Karpas-422 (cell line): ENCODE measurements at places on chromosomes 7 and 10.

- DNase-seq, result peak; percentile 80
These were observed 674 bp upstream of the OSBPL3 start for GRCh38 chr7:24980534-24981170.

GRCh38 chr7:37354656-37355131 lies 94.0 kb downstream of the ELMO1 start:
- DNase-seq, result no peak

GRCh38 chr7:150754951-150755350 lies 17.7 kb downstream of the GIMAP5 start:
- no peak for DNase-seq

GRCh38 chr10:47452495-47453140 lies 31.3 kb downstream of the ANXA8 start:
- no peak for DNase-seq

- no peak for DNase-seq
These were observed 88.9 kb downstream of the GTF2IRD1 start for GRCh38 chr7:74542558-74543117.

- DNase-seq, result peak; percentile 90
These were observed at the start of gene ZNF239 for GRCh38 chr10:43574001-43574892. Gene ZNF239 (minus strand): TSS chr10:43574616. CDS start chr10:43558079, 16,537 bp downstream.

DNA sequence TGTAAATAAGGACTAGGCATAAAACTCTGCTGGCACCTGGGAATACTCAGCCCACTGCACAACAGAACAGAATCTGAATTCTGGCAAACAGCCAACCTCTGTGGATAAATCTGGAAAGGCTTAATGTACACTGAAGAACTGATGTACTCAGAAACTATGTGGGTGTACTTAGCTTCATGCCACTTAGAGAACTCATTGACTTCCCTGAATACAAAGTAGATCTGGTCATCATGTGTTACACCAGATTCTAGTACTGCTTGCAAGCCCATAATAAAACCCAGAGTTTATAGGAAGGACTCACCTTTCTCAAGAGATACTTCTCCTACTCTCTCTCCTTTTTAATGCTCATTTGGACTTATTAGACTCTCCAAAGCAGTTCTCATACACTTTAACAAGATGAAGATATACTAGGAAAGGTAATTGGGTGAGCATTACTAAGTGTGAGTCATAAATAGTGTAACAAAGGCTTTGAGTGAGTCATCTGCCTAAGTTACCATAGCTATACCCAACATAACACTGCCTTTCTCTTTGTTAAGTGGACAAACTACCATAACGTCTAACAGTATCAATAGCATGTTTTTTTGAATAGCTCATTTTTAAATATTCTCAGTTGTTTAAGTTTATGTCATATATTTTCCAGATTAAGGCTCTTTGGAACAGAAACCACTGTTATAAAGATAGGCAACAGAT lies 309.1 kb downstream of the MDFIC start:
- no peak for DNase-seq

GRCh38 chr7:116316838-116317628 lies 106.7 kb downstream of the TES start:
- DNase-seq, result no peak

DNA sequence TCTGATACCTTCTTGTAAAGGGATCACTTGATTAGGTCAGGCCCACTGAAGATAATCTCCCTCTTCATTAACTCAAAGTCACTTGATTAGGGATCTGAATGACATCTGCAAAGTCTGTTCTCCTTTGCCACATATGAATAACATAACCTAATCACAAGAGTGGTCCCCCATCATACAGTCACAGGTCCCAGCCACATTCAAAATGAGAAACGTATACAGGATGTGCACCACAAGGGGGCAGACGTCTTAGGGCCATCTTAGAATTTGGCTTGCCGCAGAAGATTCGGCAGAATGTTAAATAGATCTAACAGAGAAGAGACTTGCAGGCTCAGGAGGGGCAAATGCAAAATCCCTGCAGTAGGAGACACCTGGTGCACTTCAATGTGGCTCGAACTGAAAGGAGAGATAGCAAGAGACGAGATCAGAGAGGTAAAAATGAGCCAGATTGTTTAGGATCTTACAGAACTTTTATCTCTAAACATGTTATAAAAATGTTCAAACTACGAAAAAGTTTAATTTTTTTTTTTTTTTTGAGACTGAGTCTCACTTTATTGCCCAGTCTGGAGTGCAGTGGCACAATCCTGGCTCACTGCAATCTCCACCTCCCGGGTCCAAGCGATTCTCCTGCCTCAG lies 10.4 kb upstream of the SMC3 start:
- DNase-seq, result peak; percentile 91

DNA sequence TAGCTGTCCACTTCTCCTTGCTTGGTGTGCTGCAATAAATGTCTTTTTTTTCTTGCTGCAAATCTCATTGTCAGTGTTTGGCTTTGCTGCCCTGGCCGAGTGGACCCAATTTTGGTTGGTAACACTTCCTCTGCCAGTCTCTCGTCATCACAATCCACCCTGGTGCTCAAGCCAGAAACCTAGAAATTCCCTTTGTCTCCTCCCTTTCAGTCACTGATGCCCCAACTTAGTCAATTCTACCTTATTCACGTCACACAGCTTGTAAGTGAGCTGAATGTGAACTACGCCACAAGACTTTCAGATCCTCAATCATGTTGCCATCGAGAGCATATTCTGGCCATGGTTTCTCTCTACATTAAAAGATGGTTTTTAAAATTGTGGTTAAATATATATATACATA lies 13.0 kb upstream of the FRA10AC1 start:
- no peak for DNase-seq
